ENCODE measurements at places on chromosomes 3 and 15.

- DNase-seq: no peak
These were observed 15.4 kb upstream of the FGD5 start for GRCh38 chr3:14803101-14803980.

DNA sequence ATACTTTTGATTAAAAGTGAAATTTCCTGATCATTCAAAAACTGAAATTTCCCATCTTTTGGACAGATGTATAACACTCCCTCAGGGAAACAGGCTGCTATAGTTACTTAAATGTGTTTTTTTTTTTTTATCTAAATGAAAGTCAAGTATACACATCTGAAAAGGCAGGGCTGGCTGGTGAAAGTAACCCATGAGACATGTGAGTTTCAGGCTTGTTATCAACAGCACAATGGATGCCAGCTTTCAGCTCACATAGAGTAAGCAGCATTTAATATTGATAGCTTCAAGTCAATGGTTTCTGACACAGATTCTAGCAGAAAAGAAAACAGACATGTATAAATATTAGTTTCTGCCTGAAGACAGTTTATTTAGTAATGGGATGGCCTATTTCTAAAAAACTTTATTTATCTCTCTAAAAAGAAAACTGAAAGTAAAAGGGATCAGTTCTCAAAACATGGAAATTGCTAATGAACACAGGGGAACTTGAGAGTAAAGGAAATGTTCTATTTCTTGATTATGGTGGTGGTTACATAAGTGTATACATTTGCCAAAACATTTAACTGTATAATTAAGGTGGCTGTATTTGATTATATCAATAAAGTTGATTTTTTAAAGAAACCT is 89.7 kb upstream of the CMC1 start:
- no peak for DNase-seq

GRCh38 chr3:43528498-43529099 is 93.2 kb downstream of the ANO10 start:
- DNase-seq: no peak

DNA sequence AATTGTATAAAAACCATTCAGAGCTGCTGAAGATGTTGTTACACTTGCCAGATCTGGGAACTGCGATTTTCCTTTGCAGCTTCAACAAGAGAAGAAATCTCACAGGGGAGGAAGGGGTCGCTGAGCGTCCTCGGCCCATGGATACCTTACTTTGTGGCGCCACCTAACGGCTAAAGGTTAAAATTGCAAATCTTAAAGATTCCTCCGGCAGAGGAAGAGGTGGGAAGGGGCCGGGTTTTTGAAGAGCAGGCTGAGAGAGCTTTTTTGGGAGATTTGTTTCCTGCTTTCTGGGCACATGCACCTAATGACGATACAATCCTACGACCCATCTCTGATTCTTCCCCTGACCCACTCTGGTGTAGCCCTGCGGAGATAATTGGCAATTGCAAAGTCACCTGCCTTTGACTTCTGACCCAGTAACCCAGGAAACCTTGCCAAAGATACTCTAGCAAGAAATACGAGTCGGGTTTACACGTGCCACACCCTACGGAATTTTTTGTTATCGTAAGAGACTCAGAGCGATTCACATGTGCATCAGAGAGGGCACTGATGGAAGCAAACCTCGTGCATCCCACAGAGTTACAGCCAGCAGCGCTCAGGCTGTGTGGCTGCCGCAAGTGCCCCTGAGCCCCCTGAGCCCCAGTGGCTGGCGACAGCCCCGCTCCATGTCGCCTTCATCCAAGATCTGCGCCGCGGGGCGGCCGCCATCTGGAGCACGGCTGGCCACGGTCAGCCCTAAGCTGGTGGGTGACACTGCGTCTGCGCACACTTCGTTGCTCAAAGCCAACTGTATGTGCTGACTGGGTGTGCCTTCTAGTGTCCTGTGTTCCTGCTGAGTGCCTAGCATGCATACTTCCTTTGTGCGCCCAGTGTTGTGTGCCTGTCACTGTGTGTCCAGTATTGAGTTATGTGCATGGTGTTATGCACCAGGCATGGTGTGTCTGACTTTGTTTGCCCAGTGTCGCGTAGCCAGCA is 55.2 kb upstream of the CHRNA7 start:
- no peak for DNase-seq

GRCh38 chr3:171055336-171056178 is 29.0 kb upstream of the SLC2A2 start:
- no peak for DNase-seq

DNA sequence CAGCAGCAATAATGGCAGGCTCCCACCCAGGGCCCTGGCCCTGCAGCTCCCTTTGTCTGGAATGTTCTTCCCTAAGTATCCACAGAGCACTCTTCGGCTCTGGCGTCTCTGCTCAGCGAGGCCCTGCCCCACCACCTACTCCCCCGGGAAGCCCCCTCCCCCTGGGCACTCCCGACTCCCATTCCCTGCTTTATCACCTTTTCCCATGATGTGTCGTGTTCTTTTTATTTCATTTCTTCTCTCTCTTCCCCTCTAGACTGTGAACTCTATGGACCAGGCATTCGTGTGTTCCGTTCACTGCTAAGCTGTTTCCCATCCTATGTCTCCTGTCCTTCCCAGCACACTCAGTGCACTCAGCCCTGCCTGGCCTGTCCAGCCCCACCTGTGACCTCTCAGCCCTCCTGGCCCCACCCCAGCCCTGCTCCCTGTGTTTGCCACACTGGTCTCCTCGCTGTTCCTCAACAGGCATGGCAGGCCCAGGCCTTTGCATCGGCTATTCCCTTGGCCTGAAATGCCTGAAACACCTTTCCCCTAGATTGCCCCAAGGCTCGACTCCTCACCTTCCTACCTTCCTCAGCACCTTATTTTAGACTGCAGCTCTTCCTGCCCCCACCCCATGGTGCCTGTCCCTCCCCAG is 107.4 kb downstream of the TPRA1 start:
- DNase-seq: no peak

DNA sequence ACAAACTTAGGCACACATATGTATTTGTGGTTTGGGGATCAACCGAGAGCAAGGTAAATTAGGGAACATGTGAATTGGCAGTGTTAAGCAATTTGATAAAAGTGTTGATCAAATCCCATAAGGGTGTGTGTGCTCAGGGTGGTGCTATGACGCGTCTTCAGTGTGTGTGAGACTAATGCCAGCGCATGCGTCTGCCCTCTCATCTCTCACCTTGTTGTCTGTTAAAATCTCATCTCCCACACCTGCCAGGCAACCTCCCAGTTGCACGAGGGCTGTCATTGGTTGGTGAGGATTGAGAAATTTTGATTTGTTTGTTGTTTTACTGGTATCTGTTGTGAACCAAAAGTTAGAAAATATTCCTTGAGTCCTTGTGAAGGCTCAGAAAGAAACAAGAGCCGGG is 137.2 kb upstream of the ICE2 start:
- no peak for DNase-seq

- no peak for DNase-seq
These were observed 1.4 kb downstream of the MBNL1 start for GRCh38 chr3:152269831-152270734.

DNA sequence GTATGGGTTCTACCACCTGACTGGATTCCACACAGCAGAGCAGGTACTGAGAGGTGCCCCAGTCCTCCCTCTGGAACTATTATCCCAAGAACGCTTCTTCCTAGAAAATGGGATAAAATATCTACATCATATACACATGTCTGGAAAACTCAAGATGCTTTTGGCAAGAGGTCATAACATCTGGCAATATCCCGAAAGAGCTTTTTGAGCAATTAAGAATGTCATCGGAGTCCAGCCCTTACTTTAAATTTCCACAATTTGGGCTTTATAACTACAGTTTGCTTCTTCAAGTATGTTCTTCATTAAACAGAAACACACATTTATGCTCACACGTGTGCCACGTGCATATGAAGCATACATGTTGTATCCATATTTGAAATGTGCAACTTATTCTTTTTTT is 365.9 kb upstream of the THBS1 start:
- no peak for DNase-seq

DNA sequence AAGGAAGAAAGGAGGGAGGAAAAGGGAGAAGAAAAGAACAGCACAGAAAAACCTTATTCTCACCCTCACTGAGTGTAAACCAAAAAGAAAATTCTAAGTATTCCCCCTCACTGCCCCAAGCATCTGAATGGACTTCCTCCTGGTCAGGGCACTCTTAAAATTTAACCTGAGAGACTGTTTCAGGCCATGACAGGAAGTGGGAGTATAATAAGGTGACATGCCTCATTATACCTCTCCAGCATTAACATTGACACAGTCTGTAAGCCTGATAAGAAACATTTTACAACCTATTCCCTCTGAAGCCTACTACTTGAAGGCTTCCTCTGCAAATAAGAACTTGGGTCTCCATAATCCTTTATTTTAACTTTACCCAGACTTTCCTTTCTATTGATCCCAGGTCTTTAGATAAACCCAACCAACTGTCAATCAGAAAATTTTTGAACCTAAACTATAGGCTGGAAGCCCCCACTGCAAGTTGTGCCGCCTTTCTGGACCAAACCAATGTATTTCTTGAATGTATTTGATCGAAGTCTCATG is 41.7 kb downstream of the SLCO2A1 start:
- DNase-seq: no peak

- no peak for DNase-seq
These were observed 6.9 kb downstream of the CHCHD4 start for GRCh38 chr3:14117468-14118399.

GRCh38 chr15:80536231-80536630 is 132.0 kb downstream of the ARNT2 start:
- no peak for DNase-seq

GRCh38 chr3:185422677-185423076 is 59.7 kb downstream of the MAP3K13 start:
- DNase-seq: no peak

DNA sequence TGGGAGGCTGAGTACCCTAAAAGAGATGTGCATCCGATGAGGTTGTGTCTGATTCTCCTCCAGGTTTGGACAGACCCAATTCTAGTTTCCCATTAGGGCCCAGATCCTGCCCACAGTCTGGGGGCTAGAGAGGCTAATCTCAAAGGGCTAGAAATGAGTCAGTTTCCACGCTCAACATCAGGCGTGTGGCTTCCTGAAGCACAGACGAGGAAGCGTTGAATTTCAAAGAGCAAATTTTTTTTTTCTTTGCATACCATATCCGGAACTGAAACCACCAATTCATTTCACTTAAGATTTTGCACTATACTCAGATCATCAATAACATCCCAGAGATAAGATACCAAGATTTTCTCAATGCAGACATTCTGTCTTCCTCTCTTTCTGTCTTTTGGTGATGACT is 173.8 kb upstream of the BCL6 start:
- DNase-seq: peak; percentile 31

- no peak for DNase-seq
These were observed 423.7 kb downstream of the C3orf38 start for GRCh38 chr3:88573472-88573871.

GRCh38 chr3:48466386-48467109 is 20.0 kb downstream of the ATRIP start:
- no peak for DNase-seq

GRCh38 chr3:59783468-59783988 is 733.7 kb upstream of the CFAP20DC start:
- DNase-seq: no peak

DNA sequence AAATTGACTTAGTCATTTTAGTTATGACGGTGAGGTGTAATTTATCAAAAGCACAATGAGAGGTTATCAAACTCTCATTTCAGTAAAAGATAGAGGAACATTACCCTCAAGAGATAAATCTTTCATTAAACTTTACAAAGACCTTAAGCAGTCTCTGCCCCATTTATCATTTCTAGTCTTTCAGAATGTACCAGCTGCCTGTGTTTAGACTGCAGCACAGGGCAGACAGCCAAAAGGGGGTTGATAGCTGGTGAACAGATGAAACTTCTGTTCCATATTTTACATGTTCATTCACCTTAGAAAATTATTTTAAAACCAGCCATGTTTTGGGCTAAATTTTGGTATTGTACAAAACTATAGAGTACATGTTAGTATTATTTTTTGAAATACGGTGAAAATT is 514.6 kb upstream of the CNTN3 start:
- DNase-seq: no peak

DNA sequence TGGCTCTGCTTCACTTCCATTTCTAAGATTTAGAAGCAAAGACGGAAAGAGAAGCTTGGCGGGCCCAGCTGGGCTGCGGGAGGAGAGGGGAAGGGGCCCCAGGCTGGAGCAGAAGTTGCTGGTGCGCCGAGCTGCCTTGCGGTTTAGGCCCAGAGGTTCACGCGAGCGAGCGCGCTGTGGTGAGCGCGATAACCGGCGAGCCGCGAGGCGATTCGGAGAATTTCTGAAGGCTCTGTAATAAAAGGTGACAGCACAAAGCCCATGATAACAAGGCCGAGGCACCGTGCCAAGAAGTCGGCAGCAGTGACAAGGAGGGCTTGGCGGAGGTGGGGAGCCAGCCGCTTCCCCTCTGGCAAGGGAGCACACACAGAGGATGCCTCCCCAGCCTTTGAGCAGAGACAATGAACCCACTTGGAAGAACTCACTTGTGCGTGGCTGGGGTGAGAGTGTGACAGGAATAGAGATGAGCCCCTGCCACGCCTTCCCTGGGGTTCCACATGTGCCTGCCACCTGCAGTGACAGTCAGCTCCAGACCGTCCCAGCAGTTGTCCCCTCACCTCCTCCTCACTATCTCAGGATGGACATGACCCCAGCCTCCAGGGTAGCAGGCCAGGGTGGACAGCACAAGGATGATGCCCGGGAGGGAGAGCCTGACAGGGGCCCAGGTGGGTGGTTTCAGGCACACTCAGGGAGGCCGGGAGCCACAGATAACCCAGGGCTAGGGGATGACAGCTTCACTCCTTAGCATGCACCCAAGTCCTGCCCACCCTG is 315.2 kb downstream of the UACA start:
- DNase-seq: no peak

DNA sequence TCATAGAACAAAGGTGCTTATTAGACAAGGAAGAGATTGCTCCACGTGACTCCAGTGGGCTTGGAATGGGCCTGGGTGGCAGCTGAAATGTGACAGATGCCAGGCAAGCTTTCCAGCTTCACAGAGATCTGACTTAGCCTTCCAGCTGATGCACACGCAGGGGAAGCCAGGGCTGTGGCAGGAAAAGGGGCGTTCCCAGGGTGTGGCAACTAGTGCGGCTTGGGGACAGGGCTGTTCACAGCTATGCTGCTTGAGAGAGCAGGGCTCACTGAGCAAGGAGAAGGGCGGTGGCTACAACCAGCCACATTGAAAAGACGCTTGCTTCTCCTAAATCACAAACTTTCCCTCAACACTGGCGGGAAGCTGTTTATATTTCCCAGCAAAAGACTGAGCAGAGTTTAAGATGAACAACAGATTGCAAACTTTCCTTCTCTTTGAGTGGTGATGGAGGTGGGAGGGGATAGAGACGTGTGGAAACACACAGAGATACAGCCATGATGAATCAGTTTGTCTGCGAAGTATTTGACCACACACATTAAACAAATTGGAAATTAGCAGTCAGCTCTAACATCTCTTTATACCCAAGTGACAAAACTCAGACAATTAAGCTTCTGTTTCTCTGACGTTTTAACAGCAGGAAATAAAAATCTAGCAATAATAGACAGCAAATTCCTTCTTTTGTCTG is 127.5 kb downstream of the BDH1 start:
- DNase-seq: no peak

DNA sequence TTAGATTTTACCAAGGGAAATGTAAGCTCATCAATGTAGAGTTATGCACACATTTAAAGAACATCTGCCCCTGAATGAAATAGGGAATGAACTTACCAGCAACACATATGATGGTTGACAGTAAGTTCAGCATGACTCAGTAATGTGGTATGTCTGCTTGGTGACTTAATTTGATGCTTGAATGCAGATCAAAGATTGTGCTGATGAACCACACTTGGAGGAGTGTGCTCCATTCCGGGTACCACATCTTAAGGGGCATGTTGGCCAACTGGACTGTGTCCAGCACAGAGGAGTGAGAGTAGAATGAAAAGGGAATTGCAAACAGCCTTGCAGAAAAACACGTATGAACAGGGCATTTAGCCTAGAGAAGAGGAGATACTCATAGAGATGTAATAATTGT is 171.0 kb upstream of the RARB start:
- DNase-seq: no peak

All from activated CD4-positive, CD25-positive, alpha-beta regulatory T cell treated with anti-CD3 and anti-CD28 coated beads, Interleukin-2, amount 50 U/mL, for 16 hours (primary cell).